Ecto neural progenitor cell (in vitro differentiated cells): ENCODE measurements at places on chromosomes 13 and 19.
A peak's percentile ranks its signal among the peaks of the same experiment; 100 is the strongest.

- DNase-seq, result no peak
These were observed 28.8 kb upstream of the RCBTB2 start for GRCh38 chr13:48561466-48562235.

- peak; percentile 94 for DNase-seq
These were observed at the start of gene PAN3 for GRCh38 chr13:28138012-28138755. PAN3 (plus strand) TSS chr13:28138545; CDS start chr13:28138658, 113 bp downstream.

DNA sequence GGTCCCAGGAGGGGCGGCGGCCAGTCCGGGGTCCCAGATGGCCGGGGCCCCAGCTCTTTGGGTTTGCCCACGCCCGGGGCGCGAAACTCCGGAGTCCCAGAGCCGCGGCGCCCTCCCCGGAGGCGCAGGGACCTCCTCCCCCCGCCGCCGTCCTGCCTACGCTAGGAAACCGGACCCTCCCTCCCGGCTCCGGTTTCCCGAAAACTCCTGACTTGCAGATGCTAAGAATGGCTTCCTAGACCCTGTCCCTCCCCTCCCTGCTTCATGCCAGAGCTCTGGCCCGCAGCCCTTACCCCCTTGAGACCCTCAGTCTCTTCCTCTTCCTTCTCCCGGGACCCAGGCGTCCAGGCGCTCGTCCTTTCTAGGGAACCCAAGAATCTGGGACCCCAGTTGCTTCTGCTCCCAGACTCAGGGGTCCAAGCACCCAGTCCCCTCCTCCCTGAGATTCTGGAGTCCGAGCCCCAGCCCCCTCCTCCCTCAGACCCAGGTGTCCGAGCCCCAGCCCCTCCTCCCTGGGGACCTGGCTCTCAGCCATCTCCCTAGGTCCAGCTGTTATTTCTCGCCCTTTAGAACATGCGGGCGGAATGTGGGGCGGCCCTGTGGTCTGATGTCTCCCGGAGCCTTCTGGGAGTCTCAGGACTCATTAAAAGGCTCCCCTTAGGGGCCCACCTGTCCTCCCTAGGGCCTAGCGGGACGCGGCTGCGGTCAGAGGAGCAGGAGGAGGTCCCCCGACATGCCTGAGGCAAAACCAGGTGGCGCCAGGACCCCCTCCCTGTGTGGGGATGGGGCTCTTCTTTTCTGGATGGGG, at the start of gene MYBPC2:
MYBPC2 (plus strand) TSS at position 672 of the 808 bp plus-strand sequence; CDS start at position 734, 62 bp downstream.
- DNase-seq, result peak; percentile 67

- DNase-seq, result no peak
These were observed 7.4 kb upstream of the SLITRK6 start for GRCh38 chr13:85806553-85807175.

DNA sequence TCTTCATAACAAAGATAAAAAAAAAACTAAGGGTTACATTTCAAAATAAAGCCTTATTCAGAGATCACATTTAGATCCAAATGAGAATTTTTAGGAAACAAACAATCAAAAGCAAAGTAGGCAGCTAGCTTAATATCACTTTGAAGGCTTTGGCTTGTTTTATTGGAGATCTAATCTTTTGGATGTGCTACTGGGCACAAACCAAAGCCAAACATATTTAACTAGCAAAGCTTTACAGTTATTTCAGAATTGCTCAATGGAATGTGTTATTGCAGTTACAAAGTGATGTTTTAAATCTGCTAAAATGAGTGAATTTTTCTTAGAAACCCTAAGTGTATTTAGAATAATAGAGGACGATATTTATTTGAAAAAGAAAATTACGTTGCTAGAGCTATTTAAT, 114.7 kb upstream of the KLHL1 start:
- DNase-seq, result no peak

GRCh38 chr13:114328034-114328433, 13.7 kb downstream of the CHAMP1 start:
- no peak for DNase-seq

- DNase-seq, result peak; percentile 58
These were observed 10.7 kb downstream of the MARCHF2 start for GRCh38 chr19:8423817-8424223.

GRCh38 chr13:33381180-33381579, 95.6 kb upstream of the STARD13 start:
- no peak for DNase-seq

GRCh38 chr19:33246709-33247440, 21.2 kb upstream of the SLC7A10 start:
- no peak for DNase-seq

DNA sequence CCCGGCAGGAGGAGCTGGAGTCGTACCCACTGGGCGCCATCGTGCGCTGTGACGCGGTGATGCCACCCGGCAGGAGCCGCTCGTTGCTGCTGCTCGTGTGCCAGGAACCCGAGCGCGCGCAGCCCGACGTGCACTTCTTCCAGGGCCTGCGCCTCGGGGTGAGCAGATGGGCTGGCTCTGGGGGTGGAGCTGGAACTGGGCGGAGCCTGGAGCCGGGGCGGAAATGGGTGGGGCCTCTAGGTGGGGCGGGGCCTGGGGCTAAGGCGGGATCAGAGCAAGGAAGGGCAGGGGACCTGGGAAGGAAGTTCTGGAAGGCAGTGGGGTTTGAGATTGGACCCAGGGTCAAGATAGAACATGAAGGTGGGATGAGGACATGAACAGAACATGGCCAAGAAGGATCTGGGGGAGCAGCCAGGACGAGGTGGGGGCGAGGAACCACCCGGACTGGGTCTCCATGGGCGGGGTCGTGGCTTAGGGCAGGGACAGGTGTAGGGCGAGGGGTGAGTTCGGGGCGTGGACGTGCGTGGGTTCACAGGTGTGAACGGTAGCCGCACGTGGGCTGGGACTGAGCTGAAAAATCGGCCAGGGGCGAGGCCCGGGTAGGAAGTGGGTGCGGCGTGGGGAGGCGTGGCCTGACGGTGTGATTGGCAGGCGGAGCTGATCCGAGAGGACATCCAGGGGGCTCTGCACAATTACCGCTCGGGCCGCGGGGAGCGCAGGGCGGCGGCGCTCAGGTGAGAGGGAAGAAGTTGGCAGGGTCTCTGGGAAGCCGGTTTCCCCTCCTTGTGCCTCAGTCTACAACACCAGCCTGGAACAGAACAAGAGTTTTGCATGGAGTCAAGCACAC, 4.7 kb downstream of the EPS8L1 start:
- DNase-seq, result peak; percentile 88
